ENCODE measurements at places on chromosomes 3 and 15.
A peak's percentile ranks its signal among the peaks of the same experiment; 100 is the strongest.

- DNase-seq, result no peak
- H3K36me3 ChIP-seq, result no peaks in the 10 kb centered on the region
- H3K27ac ChIP-seq, result no peak overlapping the region
- H3K4me3 ChIP-seq, result no peak overlapping the region
- H3K4me1 ChIP-seq, result peaks cover 30% of the 10 kb centered on the region
- H3K27me3 ChIP-seq, result no peaks in the 10 kb centered on the region
Observed at GRCh38 chr3:69791919-69792399, 52.7 kb downstream of the MITF start.

DNA sequence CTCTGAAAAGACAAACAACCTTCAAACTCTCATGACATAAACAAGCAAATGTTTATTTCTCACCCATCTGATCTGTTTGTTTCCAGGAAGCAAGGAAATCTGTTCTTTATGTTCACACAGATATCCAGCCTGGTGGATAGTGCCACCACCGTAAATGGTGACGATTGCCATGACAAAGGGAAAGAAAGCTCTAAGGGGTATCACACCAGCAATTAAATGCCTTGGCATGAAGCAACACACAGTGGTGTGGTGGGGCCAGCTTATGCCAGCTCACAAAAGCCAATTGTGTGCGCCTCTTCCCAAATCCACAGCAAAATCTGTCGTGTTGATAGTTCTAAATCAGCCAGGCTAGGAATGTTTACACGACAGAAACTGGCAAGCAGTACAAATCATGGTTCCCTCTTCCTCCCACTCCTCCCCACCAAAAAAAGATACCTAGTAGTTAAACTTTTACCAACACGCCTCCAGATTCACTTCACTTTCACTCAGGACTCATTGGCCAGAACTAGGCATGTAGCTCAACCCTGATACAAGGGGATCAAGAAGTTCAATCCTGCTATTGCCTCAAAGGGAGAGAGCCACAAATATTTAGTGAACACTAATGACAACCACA is 189.2 kb upstream of the SLCO3A1 start:
- DNase-seq, result no peak
- H3K4me1 ChIP-seq, result no peaks in the 10 kb centered on the region
- H3K36me3 ChIP-seq, result no peaks in the 10 kb centered on the region
- no peak overlapping the region for H3K4me3 ChIP-seq

GRCh38 chr15:80155001-80155377 is 2.2 kb downstream of the FAH start:
- no peak overlapping the region for H3K4me3 ChIP-seq
- peaks cover 16% of the 10 kb centered on the region for H3K4me1 ChIP-seq
- H3K36me3 ChIP-seq, result no peaks in the 10 kb centered on the region
- no peak for DNase-seq

GRCh38 chr3:45545476-45545875 is 49.1 kb upstream of the LIMD1 start:
- no peak overlapping the region for H3K4me3 ChIP-seq
- no peak overlapping the region for H3K27ac ChIP-seq
- peaks cover 31% of the 10 kb centered on the region for H3K4me1 ChIP-seq
- H3K27me3 ChIP-seq, result no peaks in the 10 kb centered on the region

GRCh38 chr15:73906346-73907034 is 19.8 kb upstream of the LOXL1 start:
- H3K36me3 ChIP-seq, result peaks cover 23% of the 10 kb centered on the region
- H3K4me1 ChIP-seq, result peaks cover 9% of the 10 kb centered on the region
- no peak for DNase-seq
- no peaks in the 10 kb centered on the region for H3K27me3 ChIP-seq
- H3K4me3 ChIP-seq, result no peak overlapping the region

- H3K4me3 ChIP-seq, result no peak overlapping the region
- H3K27me3 ChIP-seq, result peaks cover 6% of the 10 kb centered on the region
- no peaks in the 10 kb centered on the region for H3K36me3 ChIP-seq
- no peak for DNase-seq
- H3K4me1 ChIP-seq, result no peaks in the 10 kb centered on the region
- H3K27ac ChIP-seq, result no peak overlapping the region
Observed at GRCh38 chr3:129033151-129033550, 27.4 kb upstream of the GP9 start.

DNA sequence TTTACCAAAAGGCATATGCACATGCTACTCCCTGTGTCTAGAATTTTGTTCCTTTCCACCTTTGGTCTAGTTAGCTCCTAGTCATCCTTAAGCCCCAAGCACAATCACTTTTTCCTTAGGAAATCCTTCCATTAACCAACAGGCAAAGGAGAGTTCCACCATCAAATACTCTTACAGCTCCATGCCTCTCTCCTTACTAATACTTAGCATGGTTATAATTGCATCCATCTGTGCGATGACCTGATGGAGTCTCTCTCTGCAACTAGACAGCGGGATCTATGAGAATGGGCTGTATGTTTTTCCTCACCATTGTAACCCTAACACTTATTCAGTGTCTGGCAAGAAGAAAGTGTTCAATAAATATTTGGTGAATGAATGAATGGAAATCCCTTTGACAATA is 69.3 kb upstream of the SMAD3 start:
- no peaks in the 10 kb centered on the region for H3K27me3 ChIP-seq
- H3K36me3 ChIP-seq, result no peaks in the 10 kb centered on the region
- H3K4me1 ChIP-seq, result peaks cover 24% of the 10 kb centered on the region
- DNase-seq, result no peak
- H3K27ac ChIP-seq, result no peak overlapping the region

- H3K27me3 ChIP-seq, result no peaks in the 10 kb centered on the region
- peak overlapping the region; percentile 97 for H3K27ac ChIP-seq
- no peak for DNase-seq
- H3K4me3 ChIP-seq, result peak overlapping the region; percentile 64
- H3K4me1 ChIP-seq, result peaks cover 37% of the 10 kb centered on the region
- no peaks in the 10 kb centered on the region for H3K36me3 ChIP-seq
Observed at GRCh38 chr15:85047271-85047948, 65.8 kb downstream of the PDE8A start.

GRCh38 chr3:170907637-170908234 is 701 bp downstream of the EIF5A2 start:
- peak overlapping the region; percentile 96 for H3K4me3 ChIP-seq
- peaks cover 17% of the 10 kb centered on the region for H3K4me1 ChIP-seq
- peaks cover 8% of the 10 kb centered on the region for H3K36me3 ChIP-seq

DNA sequence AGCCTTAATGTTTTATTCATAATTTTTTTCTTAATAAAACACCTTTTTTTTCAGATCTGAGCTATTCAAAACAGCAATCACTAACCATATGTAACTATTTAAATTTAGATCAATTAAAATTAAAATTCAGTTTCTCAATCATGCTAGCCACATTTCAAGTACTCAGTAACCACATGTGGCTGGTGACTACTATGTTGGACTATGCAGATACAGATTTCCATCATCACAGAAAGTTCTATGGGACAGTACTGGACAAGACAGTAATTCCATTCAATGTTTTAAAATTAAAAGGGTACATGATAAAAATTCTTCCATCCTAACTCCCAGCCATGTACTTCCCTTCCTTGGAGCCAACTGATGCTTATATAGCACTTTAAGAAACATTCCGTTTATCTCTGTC is 119.3 kb downstream of the GLDN start:
- H3K4me3 ChIP-seq, result no peak overlapping the region
- H3K27ac ChIP-seq, result no peak overlapping the region
- H3K4me1 ChIP-seq, result no peaks in the 10 kb centered on the region

DNA sequence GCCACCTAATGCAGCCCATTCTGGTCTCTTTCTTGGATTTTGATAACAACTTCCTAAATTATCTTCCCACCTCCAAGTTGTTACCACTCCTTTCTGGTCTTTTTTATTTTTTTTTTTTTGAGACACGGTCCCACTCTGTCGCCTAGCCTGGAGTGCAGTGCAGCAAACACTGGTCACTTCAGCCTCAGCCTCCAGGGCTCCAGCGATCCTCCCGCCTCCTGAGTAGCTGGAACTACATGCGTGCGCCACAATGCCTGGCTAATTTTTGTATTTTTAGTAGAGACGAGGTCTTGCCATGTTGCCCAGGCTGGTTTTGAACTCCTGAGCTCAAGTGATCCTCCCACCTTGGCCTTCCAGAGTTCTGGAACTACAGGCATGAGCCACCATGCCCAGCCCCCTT is 92.8 kb upstream of the BHLHE40 start:
- H3K36me3 ChIP-seq, result no peaks in the 10 kb centered on the region
- H3K4me1 ChIP-seq, result peaks cover 4% of the 10 kb centered on the region
- no peak overlapping the region for H3K4me3 ChIP-seq
- H3K27ac ChIP-seq, result no peak overlapping the region

GRCh38 chr15:61421938-61422337 is 192.8 kb upstream of the RORA start:
- no peaks in the 10 kb centered on the region for H3K4me1 ChIP-seq
- peaks cover 9% of the 10 kb centered on the region for H3K27me3 ChIP-seq
- H3K27ac ChIP-seq, result no peak overlapping the region
- no peaks in the 10 kb centered on the region for H3K36me3 ChIP-seq
- DNase-seq, result no peak

GRCh38 chr3:70224337-70224736 is 88.1 kb downstream of the MDFIC2 start:
- no peak overlapping the region for H3K4me3 ChIP-seq
- DNase-seq, result no peak
- H3K4me1 ChIP-seq, result no peaks in the 10 kb centered on the region

DNA sequence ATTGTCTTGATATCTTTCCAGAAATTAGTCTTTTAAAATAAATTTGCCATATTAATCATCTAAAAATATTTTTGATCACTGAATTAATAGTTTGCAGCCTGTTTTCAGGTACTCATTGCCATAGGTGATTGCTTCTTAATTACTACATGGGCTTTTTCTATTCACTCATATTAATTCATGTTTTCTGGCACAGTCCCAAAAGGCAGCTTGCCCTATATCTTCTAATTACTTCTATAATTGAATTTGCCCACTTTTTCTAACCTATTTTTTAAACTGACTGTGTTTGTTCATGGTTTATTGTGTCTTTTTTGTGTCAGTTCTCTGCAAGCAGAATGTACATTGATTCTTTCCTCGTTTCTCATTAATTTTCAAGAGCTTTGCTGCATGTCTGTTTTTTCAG is 85.7 kb upstream of the SOX2 start:
- no peak overlapping the region for H3K4me3 ChIP-seq
- DNase-seq, result no peak
- no peak overlapping the region for H3K27ac ChIP-seq
- H3K36me3 ChIP-seq, result no peaks in the 10 kb centered on the region
- peaks cover 18% of the 10 kb centered on the region for H3K4me1 ChIP-seq
- no peaks in the 10 kb centered on the region for H3K27me3 ChIP-seq

DNA sequence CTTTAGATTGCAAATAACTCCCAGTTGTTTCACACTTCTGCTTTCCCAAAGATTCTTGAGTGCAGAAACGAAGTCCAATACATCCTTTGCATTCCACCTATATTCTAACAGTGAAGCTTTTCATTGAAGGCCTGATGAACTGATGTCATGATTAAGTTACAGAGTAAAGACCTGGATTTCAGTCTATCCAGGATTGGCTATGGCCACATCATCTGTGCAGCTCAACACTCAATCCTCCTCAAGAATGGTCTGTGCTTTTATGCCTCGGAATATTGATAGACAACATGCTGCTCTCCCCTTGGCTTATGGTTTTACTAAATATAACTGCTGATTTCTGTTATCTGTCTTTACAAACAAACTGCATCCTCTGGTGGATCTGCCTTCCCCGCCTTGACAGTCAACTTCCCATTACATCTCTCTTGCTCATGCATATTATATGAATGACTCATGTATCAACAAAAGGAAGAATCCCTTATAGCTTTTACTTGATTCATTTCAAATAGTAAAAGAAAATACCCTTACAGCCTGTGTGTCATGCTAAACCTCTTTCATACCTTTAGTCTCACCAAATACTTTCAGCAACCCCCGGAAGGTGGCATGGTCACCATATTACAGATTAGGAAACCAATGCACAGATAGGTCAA is 59.5 kb downstream of the SCN11A start:
- H3K4me3 ChIP-seq, result no peak overlapping the region
- H3K27ac ChIP-seq, result no peak overlapping the region
- H3K36me3 ChIP-seq, result no peaks in the 10 kb centered on the region
- no peak for DNase-seq

Measured in osteocyte (in vitro differentiated cells).